ENCODE measurements at places on chromosomes 6 and 20.

DNA sequence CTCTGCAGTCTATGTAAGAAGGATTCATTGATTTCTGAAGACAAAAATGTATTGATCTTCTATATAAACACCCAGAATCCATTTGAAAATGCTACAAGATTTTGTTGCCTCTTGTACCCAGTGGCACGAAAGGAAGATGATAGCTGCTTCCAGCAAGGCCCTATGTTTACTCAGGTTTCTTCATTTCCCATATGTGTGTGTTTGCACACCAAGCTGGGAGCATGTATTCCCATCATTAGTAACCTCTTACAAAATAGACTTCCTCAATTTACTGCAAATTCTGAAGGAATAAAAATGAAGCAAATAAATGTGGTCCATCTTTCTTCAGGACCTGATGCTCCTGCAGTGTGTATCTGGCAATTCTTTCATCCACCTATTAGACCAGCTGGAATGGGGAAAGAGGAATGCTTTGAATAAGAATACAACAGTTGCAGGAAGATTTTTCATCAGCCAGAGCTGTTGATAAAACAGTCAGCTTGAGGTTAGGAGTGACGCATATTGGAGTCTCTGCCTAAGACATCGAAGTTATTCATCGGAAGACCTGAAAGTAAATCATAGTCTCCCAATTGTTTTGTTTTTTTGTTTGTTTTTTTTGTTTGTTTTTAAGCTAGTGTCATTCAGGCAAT is 132.3 kb downstream of the PDE7B start:
- no peaks in the 10 kb centered on the region for H3K27me3 ChIP-seq
- no peak overlapping the region for H3K27ac ChIP-seq
- H3K4me3 ChIP-seq, result no peak overlapping the region
- no peaks in the 10 kb centered on the region for H3K36me3 ChIP-seq
- peaks cover 4% of the 10 kb centered on the region for H3K4me1 ChIP-seq

GRCh38 chr6:90297115-90297866 is 648 bp upstream of the BACH2 start:
- H3K27ac ChIP-seq, result no peak overlapping the region
- H3K36me3 ChIP-seq, result no peaks in the 10 kb centered on the region
- DNase-seq, result no peak
- peaks cover 49% of the 10 kb centered on the region for H3K27me3 ChIP-seq
- peak overlapping the region; percentile 68 for H3K4me3 ChIP-seq

DNA sequence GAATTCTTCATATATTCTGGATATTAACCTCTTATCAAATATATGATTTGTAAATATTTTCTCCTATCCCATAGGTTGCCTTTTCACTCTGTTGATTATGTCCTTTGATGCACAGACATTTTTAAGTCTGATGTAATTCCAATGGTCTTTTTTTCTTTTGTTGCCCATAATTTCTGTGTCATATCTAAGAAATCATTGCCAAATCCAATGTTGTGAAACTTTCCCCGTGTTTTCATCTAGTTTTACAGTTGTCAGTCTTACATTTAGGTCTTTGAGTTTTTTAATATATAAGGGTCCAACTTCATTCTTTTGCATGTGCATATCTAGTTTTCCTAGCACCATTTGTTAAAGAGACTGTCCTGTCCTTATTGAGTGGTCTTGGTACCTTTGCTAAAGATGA is 111.5 kb downstream of the SESN1 start:
- H3K27me3 ChIP-seq, result no peaks in the 10 kb centered on the region
- H3K27ac ChIP-seq, result no peak overlapping the region
- no peak overlapping the region for H3K4me3 ChIP-seq
- no peaks in the 10 kb centered on the region for H3K4me1 ChIP-seq
- H3K36me3 ChIP-seq, result peaks cover 8% of the 10 kb centered on the region
- no peak for DNase-seq

DNA sequence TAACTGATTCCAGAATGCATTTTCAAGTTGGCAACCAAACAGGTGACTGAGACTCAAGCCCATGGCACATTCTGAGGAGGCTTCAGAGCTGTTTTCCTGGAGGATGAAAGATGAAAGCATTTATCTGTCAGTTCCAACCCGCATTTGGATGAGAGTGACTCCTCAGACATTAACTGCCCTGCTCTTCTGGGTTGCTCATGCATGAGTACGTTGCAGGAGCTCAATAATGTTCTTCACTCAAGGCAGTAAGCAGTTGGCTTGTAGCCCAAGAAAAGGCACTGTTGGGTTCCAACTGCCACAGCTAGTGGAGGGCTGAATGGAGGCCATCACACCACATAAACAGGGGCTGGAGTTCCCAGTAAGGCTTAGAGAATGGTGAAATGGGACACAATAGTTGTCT is 155.3 kb downstream of the FUT9 start:
- peaks cover 3% of the 10 kb centered on the region for H3K36me3 ChIP-seq
- no peak for DNase-seq
- H3K27ac ChIP-seq, result no peak overlapping the region

GRCh38 chr20:10922506-10922905 is 248.7 kb upstream of the JAG1 start:
- H3K4me3 ChIP-seq, result no peak overlapping the region
- no peaks in the 10 kb centered on the region for H3K36me3 ChIP-seq
- no peak for DNase-seq
- H3K27me3 ChIP-seq, result no peaks in the 10 kb centered on the region
- H3K27ac ChIP-seq, result no peak overlapping the region

DNA sequence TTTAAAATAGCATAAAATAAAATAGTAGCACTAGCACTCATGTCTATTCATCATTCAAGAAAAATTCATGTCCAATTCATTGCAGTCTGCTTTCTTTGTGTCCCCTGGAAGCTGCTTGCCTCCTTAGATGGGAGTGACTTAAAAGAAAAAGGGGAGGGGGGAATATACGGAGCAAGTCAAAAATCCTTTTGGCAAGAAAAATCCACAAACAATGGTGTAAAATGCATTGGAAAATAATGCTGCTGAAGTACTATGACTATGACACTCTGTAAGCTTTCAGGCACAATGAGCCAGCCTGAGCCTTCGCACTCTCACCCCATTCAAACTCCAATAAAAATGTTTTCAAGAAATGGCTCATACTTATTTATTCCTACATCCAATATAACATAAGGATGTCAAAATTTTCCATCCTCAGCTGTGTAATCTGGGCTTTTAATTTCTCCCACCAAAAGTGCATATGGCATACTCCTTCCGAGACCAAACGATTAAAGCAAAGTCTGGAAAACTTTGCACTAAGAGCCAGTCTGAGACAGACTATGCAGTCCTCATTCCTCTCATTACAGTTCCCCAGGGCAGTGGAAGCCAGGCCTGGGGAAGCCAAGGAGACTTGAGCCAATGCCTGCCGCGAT is 790 bp downstream of the NEDD9 start:
- H3K4me3 ChIP-seq, result peak overlapping the region; percentile 79
- peak overlapping the region; percentile 28 for H3K27ac ChIP-seq
- no peaks in the 10 kb centered on the region for H3K27me3 ChIP-seq
- H3K36me3 ChIP-seq, result no peaks in the 10 kb centered on the region
- peaks cover 62% of the 10 kb centered on the region for H3K4me1 ChIP-seq

DNA sequence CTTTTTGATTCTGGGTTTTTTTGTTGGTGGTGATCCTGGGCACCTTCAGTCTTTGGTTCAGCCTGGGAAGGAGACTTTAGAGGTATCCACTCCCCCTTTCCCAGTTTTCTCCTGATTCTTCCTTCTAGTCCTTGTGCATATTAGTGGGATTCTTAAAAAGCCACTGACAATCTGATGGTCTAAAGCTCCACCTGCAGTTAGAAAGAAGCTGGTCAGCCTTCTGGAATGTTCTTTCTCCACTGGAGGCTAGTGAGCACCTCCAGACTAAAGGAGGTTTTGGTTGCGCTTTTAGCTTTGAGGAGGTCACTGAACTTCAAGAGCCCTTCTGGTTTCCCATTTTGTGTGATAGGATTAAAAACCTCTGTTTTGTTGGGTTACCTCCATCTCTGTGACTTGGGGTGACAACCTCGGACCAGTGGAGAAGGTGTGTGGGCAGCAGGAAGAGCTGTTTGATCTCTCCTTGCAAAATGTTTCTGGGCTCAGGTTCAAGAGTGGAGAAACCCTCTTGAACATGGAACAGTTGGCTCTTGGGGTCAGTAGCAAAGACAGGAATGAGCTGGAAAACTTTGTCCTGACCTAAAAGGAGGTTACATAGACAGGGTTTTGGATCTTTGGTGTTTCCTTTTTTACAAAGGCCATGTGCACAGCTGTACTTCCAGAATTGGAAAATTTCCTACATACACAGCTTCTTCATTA is 29.0 kb downstream of the JARID2 start:
- peak overlapping the region; percentile 83 for H3K27ac ChIP-seq
- H3K36me3 ChIP-seq, result peaks cover 23% of the 10 kb centered on the region
- peak overlapping the region; percentile 36 for H3K4me3 ChIP-seq
- H3K4me1 ChIP-seq, result peaks cover 98% of the 10 kb centered on the region

- peaks cover 2% of the 10 kb centered on the region for H3K27me3 ChIP-seq
- no peak overlapping the region for H3K4me3 ChIP-seq
- H3K27ac ChIP-seq, result no peak overlapping the region
- no peaks in the 10 kb centered on the region for H3K36me3 ChIP-seq
Measured at GRCh38 chr6:128282961-128283360, 237.4 kb downstream of the PTPRK start.

DNA sequence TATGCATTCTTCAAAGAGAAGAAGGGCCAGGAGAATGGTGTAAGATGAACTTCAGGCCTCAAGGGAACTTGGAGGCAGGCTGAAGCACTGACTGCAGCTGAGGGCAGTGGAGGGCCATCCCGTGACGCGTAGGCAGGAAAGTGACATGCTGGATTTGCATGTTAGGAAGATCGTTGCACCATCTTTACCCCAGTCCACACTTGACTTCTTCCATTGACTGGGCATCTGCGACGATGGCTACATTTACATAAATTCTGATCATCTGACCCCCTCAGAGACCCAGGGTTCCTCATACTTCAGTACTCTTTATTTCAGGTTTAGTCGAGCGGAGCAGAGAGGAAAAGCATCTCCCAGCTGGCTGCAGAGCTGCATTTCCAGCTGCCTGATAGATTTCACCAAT is 180.2 kb downstream of the PTPRT start:
- no peaks in the 10 kb centered on the region for H3K36me3 ChIP-seq
- no peak overlapping the region for H3K4me3 ChIP-seq
- H3K4me1 ChIP-seq, result peaks cover 8% of the 10 kb centered on the region
- H3K27me3 ChIP-seq, result no peaks in the 10 kb centered on the region
- no peak overlapping the region for H3K27ac ChIP-seq

DNA sequence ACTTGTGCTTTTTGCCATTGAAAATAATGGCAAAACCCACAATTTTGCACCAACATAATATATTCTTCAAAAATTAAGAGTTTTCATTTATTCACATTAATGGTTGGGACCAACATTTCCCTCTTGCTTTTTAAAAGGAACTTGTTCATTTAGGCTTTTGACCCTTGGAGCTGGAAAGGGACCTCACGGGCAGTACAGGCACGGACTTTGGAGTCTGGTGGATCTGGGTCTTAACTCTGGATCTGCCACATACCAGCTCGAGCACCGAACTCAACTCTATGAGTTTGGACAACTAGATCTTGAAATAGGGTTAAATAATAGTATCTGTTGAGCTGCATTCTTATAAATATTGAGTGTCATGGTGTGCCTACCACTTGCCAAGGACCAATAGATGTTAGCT is 37.2 kb downstream of the AFDN start:
- H3K4me3 ChIP-seq, result no peak overlapping the region
- H3K27me3 ChIP-seq, result no peaks in the 10 kb centered on the region
- H3K36me3 ChIP-seq, result peaks cover 14% of the 10 kb centered on the region
- H3K27ac ChIP-seq, result peak overlapping the region; percentile 22
- peaks cover 61% of the 10 kb centered on the region for H3K4me1 ChIP-seq
- DNase-seq, result no peak

DNA sequence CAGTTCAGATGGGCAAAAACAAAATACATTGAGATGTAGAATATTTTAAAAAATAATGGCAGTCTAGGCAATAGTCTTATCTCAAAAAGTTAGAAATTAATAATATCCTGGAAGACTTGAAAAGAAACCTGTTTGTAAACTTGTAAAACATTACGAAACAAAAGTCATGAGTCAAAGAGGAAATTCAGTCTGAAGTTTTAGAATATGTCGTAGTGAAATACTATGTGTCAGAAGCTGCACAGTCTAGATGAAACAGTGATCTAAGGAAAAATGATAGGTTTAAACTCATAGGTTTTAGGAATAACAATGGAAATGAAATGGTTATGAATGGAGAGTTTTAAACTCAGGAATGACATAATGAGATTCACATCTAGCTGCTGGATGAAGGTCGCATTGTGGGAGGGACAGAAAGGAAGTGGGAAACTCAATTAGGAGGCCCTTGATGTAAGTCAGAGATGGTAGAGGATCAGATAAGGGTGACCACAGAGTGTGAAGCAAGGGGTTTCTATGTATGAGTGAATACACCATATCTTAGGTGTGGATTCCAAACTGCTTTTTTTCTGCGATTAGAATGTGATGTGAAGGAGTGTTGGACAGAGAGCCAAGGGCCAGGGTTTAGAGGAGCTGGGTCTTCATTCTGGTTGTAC is 2.8 kb downstream of the SNRPB2 start:
- peaks cover 12% of the 10 kb centered on the region for H3K27me3 ChIP-seq
- H3K27ac ChIP-seq, result no peak overlapping the region
- DNase-seq, result no peak
- H3K36me3 ChIP-seq, result peaks cover 45% of the 10 kb centered on the region
- H3K4me1 ChIP-seq, result peaks cover 21% of the 10 kb centered on the region

- no peaks in the 10 kb centered on the region for H3K4me1 ChIP-seq
- no peaks in the 10 kb centered on the region for H3K27me3 ChIP-seq
- no peak overlapping the region for H3K4me3 ChIP-seq
- no peak for DNase-seq
- H3K27ac ChIP-seq, result no peak overlapping the region
Measured at GRCh38 chr20:22182148-22182547, 402.2 kb downstream of the FOXA2 start.

DNA sequence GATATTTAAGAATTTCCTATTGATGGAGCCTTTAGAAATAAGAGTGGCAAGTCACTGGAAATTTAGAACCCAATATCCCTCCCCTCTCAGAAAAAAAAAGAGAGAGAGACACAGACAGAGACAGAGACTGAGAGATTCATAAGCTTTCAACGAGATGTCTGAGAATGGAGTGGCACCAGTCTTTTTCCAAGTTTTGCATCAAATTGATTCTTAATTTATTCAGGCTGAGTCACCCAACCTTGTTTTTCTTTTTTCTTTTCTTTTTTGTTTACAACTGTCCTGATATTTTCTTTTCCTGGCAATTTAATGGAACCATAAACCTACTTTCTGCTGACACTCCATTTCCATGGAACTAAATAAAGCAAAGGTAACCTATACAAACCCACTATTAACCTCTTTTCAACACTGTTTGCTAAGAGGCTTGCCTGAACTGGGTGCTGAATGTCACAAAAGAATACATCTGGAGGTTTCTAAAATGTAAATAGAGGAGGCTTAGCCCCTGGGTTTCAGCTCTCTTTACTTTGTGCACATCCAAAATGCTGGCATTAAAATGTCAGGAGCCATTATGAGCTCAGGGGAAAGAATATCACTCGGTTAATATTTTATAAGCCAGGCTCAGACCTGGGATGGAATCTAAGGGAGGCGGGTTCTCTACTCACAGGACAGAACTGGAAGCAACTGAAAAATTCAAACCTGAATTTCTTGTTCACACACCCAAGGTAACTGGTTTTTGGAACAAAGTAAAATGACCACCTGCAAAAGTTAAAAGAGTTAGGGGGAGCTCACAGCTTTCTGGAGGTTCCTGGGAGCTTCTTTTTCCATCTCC is 100.8 kb downstream of the BFSP1 start:
- no peak overlapping the region for H3K27ac ChIP-seq
- H3K27me3 ChIP-seq, result no peaks in the 10 kb centered on the region
- peaks cover 28% of the 10 kb centered on the region for H3K4me1 ChIP-seq
- no peak for DNase-seq
- H3K4me3 ChIP-seq, result no peak overlapping the region
